Stomach (tissue), 19 donors: ENCODE measurements at places on chromosomes 1 and 21. TPM values are rescaled to one million over a fixed set of nuclear protein-coding genes. Genes with fewer than 3 reads are reported as not detected.
A peak's percentile ranks its signal among the peaks of the same experiment; 100 is the strongest.

AMY1B gene
- total RNA-seq, result not detected

DNA sequence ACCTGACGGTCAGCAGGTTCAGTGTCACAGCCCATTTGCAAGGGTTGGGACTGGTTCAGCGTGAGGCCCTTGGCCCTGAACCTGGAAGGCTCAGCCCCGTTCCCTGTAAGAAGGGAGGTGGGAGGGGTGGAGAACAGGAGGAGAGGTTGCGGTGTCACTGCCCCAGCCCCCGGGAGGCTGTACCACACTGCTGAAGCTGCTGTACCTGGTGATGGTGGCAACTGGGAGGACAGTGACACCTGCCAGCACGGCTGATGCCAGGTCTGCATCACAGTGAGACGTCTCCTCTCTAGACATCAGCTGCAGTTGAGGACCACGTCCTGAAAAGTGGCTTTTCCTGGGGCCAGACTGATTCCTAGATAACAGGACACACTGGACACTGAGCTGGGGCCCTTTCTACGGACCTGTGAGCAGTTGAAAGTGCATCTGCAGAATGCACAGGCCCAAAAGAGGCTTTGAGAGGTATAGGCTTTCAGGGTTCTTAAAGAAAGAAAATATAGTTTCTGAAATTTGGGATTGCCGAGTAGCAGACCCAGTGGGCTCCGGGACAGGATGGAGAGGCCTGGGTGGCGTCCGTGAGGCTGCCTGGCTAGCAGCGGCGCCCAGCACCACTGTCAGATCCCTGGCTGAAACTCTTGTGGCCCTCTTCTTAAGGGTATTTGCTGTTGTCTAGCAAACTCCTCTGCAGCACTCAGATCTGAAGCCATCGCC, 47.7 kb downstream of the COQ8A start:
- H3K4me1 ChIP-seq, result peaks cover 59% of the 10 kb centered on the region
- H3K4me3 ChIP-seq, result no peak overlapping the region
- H3K36me3 ChIP-seq, result peaks cover 61% of the 10 kb centered on the region
- H3K27ac ChIP-seq, result peak overlapping the region; percentile 72
- DNase-seq, result no peak

DNA sequence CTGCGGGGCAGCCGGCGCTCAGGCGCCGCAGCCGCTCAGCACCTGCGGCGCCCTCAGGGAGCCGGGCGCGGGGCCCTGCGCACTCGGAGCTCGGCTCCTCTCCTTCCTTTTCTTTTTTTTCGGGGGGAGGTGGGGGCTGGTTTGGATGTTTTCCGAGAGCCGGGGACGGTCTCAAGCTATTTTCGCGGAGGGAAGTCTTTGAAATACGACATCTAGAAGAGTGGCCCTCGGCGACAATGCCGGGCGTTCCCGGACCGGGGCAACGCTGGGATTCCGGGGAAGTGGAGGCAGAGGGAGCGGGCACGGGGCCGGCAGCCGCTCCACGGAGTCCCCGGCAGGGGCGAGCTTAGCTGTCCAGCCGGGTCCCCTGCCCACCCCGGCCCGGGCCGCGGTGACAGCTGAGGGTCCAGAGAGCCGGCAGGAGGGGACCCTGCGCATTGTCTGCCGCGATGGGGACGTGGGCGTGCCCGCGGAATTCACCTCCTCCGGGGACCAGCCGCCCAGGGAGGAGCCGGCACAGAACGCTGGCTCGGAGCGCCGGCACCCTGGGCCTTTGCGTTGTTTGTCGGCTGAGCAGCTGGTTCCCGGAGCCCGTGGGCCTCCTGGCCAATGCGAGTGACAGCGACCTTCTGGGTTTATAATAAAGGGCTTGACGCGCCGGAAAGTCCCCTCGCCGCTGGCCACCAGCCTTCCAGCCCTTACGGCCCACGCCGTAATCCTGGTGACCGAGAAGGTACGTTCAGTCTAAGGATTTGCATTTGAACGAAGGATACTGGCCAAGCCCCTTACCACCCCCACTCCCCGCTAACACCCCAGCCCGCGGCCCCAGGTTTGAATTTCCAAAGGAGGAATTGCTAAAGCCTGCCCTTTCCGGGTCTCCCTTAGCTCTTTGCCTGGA, 582 bp downstream of the SLC37A1 start:
- DNase-seq, result peak; percentile 78
- peak overlapping the region; percentile 90 for H3K27ac ChIP-seq
- H3K36me3 ChIP-seq, result no peaks in the 10 kb centered on the region
- no peaks in the 10 kb centered on the region for H3K27me3 ChIP-seq
- peak overlapping the region; percentile 92 for H3K4me3 ChIP-seq

DNA sequence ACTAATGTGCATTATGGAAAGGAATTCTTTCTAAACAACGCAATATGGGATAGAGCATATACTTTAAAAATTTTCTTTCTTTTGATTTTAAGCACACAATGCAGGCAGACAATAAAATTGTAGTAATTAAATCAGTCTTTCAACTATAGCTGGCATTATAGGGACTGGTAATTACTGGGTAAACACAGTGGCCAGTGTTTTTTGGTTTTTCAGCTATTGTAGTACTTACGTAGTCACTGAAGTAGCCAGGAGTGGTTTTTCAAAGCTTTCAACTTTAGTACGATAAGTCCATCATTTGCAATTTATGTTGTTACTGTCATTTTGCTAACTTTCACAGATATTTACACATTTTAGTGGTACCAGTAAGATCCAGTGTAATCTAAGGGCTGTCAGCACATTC, 50.6 kb downstream of the RAB3GAP2 start:
- H3K27me3 ChIP-seq, result no peaks in the 10 kb centered on the region
- H3K4me1 ChIP-seq, result peaks cover 32% of the 10 kb centered on the region
- no peak overlapping the region for H3K27ac ChIP-seq
- no peak for DNase-seq

DNA sequence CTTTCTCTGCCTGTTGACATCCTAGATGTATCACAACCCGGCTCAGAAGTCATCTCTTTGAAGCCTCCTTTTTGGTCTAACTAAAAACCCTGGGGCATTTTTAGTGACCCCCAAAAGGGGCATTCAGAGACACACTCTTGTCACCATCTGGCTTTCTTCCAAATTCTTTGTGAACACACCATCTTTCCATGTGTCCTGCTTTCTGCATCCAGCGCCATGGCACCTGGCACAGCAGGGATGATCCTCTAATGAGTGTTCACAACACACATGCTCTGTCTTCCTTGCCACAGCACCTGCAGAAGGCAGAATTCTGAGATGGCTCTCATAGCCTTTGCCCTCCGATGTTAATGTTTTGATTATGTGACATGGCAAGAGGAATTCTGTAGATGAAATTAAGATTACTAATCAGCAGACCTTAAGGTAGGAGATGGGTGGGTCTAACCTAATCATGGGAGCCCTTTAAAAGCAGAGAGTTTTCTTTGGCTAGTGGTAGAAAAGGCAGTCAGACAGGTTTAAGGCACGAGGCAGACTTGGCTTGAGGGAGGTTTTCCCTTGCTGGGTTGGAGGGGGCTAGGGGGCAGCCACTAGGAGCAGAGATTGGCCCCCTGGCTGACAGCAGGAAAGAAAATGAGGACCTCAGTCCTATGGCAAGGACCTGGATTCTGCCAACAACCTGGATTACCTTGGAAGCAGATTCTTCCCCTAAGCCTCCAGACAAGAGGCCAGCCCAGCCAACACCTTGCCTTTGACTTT, 4.9 kb upstream of the TMEM61 start:
- H3K4me1 ChIP-seq, result peaks cover 48% of the 10 kb centered on the region
- H3K27ac ChIP-seq, result no peak overlapping the region
- H3K36me3 ChIP-seq, result no peaks in the 10 kb centered on the region
- DNase-seq, result no peak
- no peaks in the 10 kb centered on the region for H3K27me3 ChIP-seq

SPRR1A gene
- total RNA-seq, result not detected

KCNJ10 gene
- not detected for total RNA-seq

- H3K4me3 ChIP-seq, result no peak overlapping the region
- peak; percentile 18 for DNase-seq
- peaks cover 41% of the 10 kb centered on the region for H3K4me1 ChIP-seq
- no peaks in the 10 kb centered on the region for H3K27me3 ChIP-seq
Measured at GRCh38 chr1:36199934-36200741, 24.1 kb upstream of the THRAP3 start.

DNA sequence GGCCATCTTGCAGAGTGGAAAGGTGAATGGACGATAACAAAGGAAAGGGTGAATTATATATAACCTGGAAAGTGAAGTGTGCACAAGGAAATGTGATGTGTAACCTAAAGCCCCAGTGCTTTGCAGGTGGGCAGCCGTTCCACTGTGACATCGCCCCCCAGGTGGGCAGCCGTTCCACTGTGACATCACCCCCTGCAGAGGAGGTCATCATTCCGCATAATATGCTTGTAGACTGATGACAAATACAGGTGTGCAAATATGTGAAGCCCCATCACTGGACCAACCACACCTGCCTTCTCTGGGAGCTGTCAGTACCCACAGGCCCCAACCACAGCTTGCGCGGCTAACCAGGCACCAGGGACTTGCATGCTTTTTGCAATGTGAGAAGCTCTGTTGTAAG, 4.7 kb upstream of the ZNF496 start:
- peaks cover 11% of the 10 kb centered on the region for H3K4me1 ChIP-seq
- no peak for DNase-seq
- no peak overlapping the region for H3K4me3 ChIP-seq
- peaks cover 8% of the 10 kb centered on the region for H3K36me3 ChIP-seq
- no peaks in the 10 kb centered on the region for H3K27me3 ChIP-seq

CSMD2 gene
- 3.5 TPM for total RNA-seq
